ENCODE measurements at places on chromosomes 2 and 18.

DNA sequence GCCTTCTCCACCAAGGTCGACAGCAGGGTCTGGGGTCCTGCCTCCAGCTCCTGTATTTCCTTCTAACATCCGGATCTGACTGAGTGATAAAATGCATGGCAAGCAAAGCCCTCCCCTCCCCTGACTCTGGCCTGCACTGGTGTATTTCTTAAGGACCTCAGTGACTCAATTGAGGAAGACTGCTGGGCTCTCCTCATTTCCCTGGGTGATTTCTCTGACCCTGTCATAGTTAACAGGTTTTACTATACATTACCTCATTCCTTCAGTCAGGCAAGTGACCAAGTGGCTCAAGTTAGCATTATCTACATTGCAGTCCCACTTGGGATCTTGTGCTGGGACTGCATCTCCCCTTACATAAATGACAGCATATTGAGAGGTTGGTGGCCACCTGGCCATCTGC, 38.8 kb upstream of the CCBE1 start:
- no peaks in the 10 kb centered on the region for H3K4me1 ChIP-seq
- no peaks in the 10 kb centered on the region for H3K36me3 ChIP-seq
- no peak overlapping the region for H3K4me3 ChIP-seq
- H3K27me3 ChIP-seq: no peaks in the 10 kb centered on the region
- no peak for DNase-seq

DNA sequence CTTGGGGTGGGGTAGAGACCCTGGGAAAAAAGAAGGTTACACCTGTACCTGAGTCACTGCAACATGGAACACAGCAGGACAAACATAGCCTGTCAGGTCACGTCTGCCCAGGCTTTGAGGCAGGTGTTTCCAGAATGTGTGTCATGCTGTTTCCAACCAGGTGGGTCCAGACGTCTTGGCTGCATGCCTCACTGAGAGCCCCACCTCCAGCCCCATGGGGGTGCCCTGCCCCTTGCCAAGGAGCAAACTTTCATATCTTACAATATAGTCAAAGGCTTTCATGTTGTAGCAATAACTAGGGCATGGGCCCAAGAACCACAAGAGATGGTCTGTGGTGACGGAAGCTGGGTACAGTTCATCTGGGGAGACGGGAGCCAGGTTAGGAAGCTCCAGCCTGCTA, 499.7 kb downstream of the BCL11A start:
- no peak overlapping the region for H3K27ac ChIP-seq
- H3K4me3 ChIP-seq: no peak overlapping the region
- H3K36me3 ChIP-seq: no peaks in the 10 kb centered on the region
- DNase-seq: no peak
- no peaks in the 10 kb centered on the region for H3K4me1 ChIP-seq
- no peaks in the 10 kb centered on the region for H3K27me3 ChIP-seq

DNA sequence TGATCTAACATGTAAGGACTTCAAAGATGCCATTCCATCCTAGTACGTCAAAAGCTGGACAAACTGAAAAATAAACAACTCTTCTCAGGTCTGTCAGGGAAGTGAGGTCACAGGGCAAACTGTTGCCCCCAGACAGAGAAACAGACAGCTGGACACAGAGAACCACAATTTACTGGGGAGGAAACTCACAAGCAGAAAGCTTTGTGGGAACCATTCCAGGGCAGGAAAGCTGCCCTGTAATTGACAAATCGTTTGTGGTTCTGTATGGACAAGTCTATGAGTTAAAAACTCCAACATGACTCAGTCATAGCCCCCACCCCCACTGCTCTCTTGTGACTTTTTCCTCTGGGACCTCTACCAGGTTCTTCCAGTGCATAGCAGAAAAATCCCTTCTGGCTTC, 28.4 kb downstream of the MCEE start:
- H3K27ac ChIP-seq: no peak overlapping the region
- H3K4me3 ChIP-seq: no peak overlapping the region
- no peak for DNase-seq
- H3K4me1 ChIP-seq: no peaks in the 10 kb centered on the region

DNA sequence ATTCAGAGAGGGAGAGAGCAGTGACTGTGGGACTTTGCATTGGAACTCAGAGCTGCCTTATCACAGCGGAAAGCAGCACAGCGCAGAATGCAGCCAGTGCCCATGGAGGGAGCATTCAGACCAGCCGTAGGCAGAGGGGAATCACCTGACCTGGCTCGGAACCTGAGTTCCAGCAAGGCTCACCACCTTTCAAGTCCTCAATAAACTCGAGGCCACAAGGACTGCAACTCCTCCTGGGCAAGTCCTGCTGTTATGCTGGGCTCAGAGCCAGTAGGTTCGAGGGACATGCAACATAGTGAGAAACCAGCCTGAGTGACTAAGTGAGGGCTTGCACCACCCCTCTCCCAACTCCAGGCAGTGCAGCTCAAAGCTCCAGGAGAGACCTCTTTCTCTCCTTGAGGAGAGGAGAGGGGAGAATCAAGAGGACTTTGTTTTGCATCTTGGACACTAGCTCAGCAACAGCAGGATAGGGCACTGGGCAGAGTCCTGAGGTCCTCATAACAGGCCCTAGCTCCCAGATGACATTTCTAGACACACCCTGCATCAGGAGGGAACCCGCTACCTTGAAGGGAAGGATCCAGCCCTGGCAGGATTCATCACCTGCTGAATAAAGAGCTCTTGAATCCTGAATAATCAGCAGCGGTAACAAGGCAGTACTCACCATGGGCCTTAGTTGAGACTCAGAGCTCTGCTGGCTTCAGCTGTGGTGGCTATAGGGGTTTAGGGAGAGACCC, 136.8 kb upstream of the OTOS start:
- DNase-seq: no peak
- H3K4me3 ChIP-seq: no peak overlapping the region
- no peaks in the 10 kb centered on the region for H3K27me3 ChIP-seq
- H3K4me1 ChIP-seq: peaks cover 15% of the 10 kb centered on the region

DNA sequence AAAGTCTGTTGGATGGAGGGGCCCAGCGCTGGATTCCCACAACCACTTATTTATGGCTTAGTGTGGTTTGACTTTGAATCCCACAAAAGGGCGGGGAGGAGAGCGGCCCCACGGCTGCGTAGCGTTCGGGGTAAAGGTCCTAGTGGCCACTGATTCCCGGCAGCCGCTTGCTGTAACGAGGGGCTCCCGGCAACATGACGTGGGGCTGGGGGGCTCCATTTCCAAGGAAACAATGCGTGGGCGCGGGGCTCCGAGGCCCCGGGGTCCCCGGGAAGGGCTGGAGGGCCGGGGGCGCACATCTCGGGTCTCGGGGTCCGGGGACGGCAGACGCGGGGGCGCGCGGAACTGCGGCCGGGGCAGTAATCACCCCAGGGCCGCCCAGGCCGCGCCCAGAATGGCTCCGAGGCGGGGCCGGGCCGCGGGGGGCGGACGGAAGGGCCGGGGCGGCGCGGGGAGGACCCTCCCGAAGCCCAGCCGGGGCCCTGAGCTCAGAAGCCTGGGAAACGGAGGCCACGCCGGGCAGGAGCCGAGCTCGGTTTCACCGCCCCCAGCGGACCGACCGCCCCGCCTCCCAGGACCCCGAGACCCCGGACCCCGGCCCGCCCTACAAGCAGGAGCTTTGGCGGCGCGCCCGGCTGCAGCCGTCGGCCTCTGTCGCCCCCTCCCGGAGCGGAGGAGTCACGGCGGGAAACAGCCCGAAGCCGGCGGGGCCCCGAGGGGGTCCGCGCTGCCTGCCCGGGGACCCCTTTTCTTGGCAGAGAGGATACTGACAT, 11.9 kb upstream of the MLPH start:
- H3K36me3 ChIP-seq: no peaks in the 10 kb centered on the region
- peaks cover 10% of the 10 kb centered on the region for H3K4me1 ChIP-seq
- peak overlapping the region; percentile 85 for H3K4me3 ChIP-seq
- DNase-seq: peak; percentile 69
- H3K27me3 ChIP-seq: no peaks in the 10 kb centered on the region

GRCh38 chr18:78739115-78739514, 240.5 kb upstream of the SALL3 start:
- DNase-seq: no peak
- no peaks in the 10 kb centered on the region for H3K36me3 ChIP-seq
- no peak overlapping the region for H3K4me3 ChIP-seq
- no peaks in the 10 kb centered on the region for H3K4me1 ChIP-seq
- no peaks in the 10 kb centered on the region for H3K27me3 ChIP-seq

DNA sequence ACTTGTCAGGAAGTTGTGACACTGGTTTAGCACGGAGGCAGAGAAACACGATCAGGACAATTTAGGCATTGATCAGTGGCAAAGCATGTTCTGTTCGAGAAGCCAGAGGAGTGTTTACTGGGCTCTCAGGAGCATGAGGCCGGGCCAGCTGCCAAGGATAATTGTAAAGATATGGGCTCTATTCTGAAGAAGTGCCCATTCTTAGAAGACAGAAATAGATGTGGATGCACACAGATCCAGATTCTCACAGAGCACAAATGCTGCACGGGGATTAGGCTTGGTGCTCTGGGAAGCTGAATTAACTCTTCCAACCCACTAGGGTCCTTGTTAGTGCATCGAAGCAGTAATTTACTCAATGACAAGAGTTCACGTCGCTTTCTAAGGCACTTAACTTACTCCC, 16.2 kb downstream of the AFF3 start:
- no peaks in the 10 kb centered on the region for H3K36me3 ChIP-seq
- H3K27me3 ChIP-seq: no peaks in the 10 kb centered on the region
- H3K27ac ChIP-seq: no peak overlapping the region
- no peak for DNase-seq

DNA sequence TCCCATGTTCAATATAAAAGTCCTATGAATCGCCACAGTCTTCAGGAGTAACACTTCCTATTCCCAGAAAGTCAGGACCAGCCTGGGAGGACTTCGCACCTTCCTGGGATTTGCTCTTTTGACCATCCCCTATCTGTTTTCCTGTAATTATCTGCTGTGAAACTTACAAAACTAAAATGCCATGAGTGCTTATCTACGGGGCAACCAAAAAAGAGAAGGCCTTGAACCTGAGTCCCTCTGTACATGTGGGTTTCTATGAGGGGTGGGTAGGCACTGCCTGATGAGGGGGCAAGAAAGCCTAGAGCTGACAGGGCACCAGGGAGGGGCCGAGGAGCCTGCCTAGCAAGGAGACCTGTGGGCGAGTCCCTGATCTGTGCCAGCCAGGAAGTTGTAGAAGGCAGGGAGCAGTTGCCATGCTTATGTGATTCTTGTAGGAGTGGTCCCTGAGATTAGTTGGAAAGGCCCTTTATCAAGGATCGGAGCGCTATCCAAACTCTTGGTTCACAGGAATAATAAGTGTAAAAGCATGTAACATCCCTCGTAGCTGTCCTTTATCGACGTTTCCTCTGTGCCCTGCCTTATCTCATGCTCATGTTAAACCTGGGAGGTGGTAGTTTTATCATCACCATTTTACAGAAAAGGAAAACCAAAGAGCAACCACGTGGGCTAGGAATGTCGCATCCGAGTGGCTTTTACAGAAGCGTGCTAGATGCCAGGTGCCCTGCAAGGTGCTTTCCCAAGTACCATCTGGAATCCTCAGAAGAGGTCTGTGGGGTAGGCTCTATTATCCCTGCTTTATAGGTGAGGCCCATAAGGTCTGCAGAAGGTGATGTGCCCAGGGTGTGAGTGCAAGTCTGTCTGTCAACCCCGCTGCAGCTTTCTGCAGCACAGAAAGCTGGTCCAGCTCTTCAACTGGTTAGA, 111.8 kb downstream of the B3GNT2 start:
- H3K4me3 ChIP-seq: no peak overlapping the region
- no peaks in the 10 kb centered on the region for H3K27me3 ChIP-seq
- H3K4me1 ChIP-seq: no peaks in the 10 kb centered on the region
- H3K36me3 ChIP-seq: no peaks in the 10 kb centered on the region
- no peak for DNase-seq

DNA sequence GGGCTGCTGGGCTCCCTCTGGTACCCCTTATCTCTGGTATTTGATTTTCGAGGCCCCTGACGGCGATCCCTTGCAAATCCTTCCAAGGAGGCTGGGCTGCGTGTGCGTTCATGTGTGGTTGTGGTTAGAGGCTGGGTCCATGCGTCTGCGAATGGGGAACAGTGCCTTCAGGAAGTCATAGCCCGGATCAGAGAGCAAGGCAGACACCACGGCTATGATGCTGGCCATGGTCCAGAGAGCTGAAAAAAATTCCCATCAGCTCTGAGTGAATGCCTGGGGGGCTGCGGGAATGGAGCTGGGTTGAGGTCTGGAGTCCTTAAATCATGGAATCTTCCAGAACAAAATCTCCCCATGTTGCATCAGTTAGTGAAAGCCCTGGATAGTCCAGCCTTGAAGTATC, 145.5 kb downstream of the ACKR3 start:
- H3K27me3 ChIP-seq: no peaks in the 10 kb centered on the region
- H3K27ac ChIP-seq: no peak overlapping the region
- peaks cover 13% of the 10 kb centered on the region for H3K4me1 ChIP-seq
- peak; percentile 25 for DNase-seq
- no peak overlapping the region for H3K4me3 ChIP-seq

DNA sequence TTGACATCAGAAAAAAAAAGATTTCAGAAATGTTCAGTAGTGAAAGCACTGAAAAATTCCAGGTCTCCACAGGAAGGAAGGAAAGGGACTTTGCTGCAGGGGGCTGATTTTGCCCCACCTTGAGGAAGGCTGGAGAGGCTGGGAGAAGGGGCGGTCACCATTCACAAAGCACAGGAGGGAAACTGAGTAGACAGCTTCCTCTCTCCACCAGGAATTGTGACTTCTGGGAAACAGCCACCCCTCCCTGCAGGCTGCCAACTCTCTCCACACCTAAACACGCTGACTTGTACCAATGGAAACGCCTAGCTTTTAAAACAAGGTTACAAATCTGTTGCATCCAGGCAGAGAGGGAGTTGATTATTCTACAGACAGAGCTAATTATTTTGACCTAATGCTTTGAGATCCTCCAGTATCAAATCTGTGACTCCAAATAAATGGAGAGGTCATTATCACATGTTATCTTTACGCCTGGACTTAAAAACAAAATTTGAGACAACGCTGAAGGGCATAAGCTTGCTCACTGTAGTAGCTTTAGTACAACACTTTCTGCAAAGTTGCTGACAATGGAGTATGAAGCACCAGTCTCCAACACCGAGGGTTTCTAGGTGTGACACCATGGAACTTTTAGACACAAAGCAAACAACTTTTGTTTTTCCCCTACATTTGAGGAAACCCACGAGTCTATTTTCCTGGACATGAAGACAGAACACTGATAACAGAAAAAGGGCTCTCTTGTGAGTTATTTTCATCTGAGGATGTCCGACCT, 42.7 kb downstream of the EPHA4 start:
- H3K4me3 ChIP-seq: no peak overlapping the region
- no peak overlapping the region for H3K27ac ChIP-seq
- no peak for DNase-seq
- H3K36me3 ChIP-seq: no peaks in the 10 kb centered on the region
- H3K27me3 ChIP-seq: no peaks in the 10 kb centered on the region

DNA sequence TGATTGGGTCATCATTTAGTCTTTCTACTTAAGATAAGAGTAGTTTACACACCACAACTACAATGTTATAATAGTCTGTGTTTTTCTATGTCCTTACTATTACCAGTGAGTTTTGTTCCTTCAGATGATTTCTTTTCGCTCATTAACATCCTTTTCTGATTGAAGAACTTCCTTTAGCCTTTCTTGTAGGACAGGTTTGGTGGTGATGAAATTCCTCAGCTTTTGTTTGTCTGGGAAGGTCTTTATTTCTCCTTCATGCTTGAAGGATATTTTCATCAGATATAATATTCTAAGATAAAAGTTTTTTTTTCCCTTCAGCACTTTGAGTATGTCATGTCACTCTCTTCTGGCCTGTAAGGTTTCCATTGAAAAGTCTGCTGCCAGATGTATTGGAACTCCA, 38.0 kb upstream of the SLC16A14 start:
- H3K27ac ChIP-seq: no peak overlapping the region
- DNase-seq: no peak
- no peaks in the 10 kb centered on the region for H3K4me1 ChIP-seq
- H3K4me3 ChIP-seq: no peak overlapping the region
- H3K27me3 ChIP-seq: no peaks in the 10 kb centered on the region

- no peaks in the 10 kb centered on the region for H3K36me3 ChIP-seq
- no peak overlapping the region for H3K4me3 ChIP-seq
- DNase-seq: no peak
- no peak overlapping the region for H3K27ac ChIP-seq
- H3K27me3 ChIP-seq: no peaks in the 10 kb centered on the region
Measured at GRCh38 chr2:140747665-140748064, 1383.2 kb downstream of the LRP1B start.

All from gastrocnemius medialis (tissue), 4 donors.